ENCODE measurements at places on chromosomes 12 and 14.

DNA sequence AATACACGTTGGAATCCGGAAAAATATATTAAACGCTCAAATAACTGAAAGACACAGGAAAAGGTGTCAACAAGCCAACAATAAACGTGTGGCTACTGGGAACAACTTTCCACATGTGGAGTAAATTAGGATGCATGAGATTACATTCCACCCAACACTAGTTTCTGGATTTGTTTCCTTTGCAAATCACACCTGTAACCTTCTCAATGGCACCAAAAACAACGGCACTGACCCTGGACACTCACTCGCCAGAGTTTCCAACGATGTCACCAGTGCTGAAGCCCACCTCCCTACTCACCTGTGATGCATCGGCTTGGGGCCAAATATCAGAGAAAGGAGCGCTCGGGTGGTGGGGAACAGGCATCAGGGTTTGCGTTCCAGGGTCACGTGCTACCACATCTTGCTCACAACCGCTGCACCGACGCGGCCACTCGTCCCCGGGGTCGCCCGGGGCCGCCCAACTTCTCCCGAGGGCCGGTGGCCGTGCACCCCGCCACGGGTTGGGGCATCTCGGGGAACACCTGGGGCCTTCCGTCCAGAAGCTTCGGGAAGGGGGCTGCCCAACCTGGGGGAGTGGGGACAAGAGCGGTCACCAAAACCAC is 629 bp downstream of the PRDM4 start:
- DNase-seq: peak; percentile 43

GRCh38 chr14:71804992-71805391 is 127.2 kb upstream of the RGS6 start:
- DNase-seq: no peak

DNA sequence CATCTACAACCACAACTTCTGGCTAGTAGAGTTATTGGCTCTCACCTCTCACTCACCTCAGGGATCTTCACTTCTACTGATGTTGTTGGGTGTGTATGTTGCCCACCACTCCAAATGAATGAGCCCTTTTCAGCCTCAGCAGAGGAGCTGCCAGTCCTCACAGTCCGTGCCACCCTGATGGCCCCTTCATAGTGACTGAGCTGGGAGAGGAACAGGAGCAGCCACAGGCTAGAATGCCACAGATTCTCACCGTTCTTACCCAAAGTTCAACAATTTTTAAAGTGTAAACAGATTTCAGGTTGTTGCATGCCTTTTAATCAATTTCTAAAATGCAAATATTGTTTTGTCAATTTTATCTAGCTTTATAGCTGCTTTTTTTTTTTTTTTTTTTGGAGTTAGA is 74.5 kb upstream of the DNM1L start:
- DNase-seq: no peak

- no peak for DNase-seq
Observed at GRCh38 chr14:56273951-56274350, 155.7 kb downstream of the PELI2 start.

DNA sequence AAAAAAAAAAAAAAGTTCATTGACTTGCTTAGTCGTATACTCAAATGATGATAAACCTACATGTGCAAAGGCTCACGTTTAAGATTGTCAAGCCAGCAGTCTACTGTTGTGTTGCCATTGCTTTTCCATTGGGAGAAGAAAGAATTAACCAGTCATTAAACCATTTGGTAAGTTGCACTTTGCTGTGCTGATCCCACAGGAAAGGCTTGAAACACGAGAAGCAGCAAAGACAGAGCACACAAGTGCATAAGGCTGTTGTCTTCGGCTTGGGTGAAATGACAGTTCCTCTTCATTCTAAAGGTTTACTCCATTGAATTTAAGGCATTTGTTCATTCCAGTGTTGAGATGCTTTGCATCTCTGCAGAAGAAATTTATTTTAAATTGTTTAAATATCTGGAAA is 50.1 kb downstream of the ZC3H14 start:
- DNase-seq: no peak

Measured in GM13977 (cell line).